CD4-positive, alpha-beta memory T cell (primary cell): ENCODE measurements at places on chromosomes 6 and 20.

- no peak for DNase-seq
Observed at GRCh38 chr20:9884666-9885065, 45.8 kb upstream of the PAK5 start.

DNA sequence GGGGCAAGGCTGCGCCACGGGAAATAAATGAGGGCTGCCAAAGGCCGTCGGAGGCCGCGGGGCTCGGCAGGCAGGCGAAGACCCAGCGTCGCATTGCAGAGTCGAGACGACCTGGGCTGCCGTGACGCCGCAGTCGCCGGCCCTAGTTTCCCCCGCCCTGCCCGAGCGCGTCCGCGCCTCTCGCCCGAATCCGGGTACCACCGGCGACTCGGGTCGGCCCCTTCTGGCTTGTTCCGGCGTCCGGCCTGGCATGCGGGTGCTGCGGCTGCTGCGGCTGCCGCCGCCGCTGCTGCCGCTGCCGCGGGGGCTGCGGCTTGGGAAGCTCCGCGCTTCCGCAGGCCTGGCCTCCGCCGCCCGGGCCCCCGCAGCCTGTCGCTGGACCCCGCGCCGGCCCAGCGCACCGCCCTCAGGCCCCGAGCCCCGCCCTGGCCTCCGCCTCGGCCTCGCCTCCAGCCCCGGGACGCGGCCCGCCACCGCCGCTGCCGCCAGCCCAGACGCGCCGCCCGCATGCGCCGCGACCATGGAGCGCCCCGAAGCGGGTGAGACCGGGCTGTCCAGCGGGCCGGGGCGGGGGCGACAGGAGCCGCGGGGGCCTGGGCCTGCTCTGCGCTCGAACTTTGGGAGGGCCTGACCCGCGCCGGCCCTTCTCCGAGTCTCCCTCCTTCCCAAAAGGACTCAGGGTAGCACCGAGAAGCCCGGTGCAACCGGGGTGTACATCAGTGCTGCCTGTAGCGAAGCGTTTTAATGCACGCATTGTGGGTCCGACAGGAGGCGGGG lies at the start of gene AKAP7:
Gene AKAP7 (plus strand): TSS at position 224 of the 777 bp plus-strand sequence. CDS start 297 bp downstream, at position 521.
- DNase-seq, result peak; percentile 56

DNA sequence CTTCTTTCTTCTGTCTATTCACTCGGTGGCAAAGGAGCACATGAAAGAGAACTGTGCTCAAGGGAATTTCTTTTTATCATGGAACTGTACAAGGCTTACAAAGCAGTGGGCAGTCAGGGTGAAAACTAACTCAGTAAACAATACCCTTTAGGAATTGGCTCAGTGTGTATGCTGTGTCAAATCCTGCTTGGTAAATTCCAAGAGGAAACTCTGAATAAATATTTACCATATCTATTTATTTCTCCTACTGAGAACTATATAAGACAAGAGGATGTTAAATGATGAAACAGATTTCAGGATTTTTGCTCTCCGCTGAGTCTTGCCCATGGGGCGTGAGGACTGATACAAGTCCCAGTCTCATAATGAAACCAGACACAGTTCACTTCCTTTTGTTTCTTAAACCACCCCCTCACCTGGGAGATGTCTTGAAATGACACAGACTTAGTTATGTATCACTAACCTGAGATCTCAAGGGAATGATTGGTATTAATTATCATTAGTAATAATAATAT lies 188.8 kb downstream of the BACH2 start:
- no peak for DNase-seq

DNA sequence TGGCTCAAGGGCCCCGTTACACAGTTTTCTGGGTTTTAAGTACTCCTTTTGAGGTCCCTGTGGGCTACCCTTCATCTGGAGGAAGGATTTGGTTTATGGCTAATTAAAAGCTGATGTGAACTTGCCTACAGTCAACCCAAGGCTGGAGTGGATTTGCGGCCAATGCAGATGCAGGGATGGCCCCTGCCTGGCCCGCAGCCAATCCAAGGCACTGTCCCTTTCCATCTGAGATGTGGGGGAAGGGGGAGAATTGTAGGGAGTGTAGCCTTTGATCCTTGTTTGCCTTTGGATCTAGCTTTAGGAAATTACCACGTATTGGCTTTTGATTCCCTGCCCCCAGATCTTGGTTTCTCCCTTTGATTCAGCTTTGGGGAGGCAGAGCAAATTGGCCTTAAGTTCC lies 128.0 kb upstream of the GGTLC1 start:
- DNase-seq, result no peak

GRCh38 chr6:6616656-6617055 lies 28.1 kb downstream of the LY86 start:
- DNase-seq, result no peak

DNA sequence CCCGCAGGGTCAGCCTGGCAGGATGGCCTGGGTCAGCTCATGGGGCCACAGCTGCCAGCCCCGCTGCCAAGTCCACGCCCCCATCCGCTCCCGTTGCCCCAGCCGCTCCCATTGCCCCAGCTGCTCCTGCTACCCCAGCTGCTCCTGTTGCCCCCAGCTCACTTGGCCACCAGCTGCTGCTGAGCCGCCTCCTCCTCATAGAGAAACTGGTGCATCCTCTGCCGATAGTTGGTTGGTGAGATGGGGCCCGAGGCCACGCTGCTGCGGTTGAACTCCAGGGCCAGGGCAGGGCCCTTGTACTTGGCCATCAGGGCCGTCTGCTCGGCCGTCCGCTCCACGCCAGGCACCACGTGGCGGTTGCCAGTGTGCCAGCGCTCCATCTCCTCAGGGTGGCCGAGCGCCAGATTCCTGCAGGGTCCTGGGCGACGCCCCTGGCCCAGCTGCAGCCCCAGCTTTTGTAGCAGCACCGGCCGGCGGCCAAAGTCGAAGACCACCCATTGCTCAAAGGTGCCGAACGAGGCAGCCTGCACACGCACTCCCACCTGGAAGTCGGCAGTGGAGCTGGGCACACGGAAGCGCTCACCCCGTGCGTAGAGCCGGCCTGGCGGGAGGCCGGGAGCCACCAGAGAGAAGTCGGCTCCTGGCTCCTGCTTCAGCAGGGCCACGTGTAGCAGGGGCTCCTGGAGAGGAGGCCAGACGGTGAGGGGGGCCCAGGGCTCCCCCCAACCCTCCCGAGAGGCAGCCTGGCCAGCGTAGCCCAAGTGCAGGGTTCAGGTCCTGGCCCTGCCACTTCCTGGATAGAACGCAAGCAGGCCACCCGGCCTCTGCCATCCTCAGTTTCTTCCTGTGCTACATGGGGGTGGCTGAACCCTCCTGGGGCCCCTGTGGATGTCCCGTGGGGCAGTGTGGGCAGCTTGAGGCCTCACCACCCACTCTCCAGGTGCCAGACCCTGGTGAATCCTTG lies 4.8 kb downstream of the HELZ2 start:
- no peak for DNase-seq

GRCh38 chr20:32495949-32496348 lies 89.2 kb downstream of the NOL4L start:
- DNase-seq, result no peak

DNA sequence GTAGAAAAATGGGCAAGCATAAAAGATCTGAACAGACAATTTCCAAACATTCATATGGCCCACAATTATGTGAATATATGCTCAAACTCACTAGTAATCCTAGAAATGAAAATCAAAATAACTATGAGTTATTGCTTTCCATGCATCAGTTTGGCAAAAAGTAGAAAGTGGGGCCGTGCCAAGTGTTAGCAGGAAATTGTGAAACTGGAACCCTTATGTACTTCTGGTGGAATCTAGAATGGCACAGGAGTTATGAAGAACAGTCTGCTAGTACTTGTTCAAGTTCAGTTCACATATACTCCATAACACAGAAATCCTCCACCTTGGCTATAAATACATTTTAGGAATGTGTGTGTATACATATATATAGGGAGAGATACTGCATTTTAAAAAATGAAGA lies 89.8 kb downstream of the EYA2 start:
- DNase-seq, result no peak

- no peak for DNase-seq
Observed at GRCh38 chr6:106820412-106820852, 154.1 kb downstream of the CD24 start.

- DNase-seq, result peak; percentile 86
Observed at GRCh38 chr6:29723666-29724588, 693 bp downstream of the HLA-F start.

DNA sequence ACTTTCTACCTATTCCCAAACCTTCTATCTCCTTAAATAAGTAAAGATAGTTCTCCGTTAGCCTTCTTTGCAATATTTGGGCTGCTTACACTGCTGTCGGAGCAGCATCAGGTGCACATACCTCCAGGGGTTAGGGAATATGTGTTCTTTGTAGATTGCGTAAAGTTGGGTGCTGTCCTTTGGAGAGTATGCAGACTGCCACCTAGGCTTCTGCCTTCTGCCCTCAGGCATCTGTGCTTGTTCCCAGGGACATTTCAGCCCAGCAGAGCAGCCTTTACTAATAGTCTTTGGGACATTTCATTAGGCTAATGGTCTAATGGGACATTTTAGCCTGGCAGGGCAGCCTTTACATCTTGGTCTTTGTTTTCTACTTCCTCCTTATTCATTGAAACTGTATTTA lies 260.6 kb downstream of the TPBG start:
- no peak for DNase-seq

DNA sequence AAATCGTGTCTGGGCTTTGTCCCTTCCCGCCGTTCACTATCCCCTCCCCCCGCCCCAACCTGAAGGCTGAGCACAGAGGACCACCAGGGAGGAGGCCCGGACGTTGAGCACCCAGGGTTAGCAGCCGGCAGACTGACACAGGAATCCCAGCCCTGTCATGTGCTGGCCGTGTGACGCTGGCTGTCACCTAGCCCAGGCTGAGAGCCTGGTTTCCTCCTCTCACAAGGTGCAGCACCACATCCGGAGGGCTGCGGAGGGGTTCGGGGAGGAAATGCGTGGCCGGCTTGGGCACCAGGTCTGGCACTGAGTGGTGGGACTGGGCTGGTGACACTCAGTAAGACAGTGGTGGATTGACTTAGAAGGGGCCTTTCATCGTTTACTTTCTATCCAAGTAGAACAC lies 4.6 kb upstream of the LSM14B start:
- peak; percentile 89 for DNase-seq

GRCh38 chr20:13458860-13459451 lies 179.8 kb downstream of the TASP1 start:
- DNase-seq, result no peak

DNA sequence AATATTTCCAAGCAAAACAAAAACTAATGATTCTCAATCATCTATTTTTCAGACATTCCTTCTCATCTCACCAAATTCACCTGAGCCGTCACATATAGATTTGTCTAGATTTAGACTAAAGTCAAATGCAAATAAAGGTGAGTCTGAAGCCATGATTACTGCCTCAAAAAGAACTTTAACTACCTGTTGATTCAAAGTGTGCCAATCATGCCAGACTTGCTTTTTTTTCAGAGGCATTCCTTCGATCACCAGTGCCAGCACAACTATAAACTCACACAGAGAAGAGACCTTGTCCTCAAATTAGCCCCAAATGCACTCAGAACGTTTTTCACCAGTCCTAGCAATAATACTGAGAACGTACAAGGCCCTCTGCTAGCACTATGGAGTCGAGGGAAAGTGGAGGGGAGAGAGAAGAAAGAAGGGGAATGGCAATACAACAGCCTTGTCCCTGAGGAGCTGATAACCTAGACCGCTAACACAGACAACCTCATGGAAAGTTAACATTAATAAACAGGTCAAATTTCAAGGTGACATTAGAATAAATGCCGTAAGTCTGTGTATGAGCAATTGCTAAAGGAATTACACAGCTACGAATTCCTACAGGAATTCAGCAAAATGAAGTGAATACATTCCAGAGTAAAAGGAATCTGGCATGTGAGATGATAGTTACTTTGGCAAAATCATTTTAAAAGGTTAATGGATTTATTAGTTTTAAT lies 60.9 kb downstream of the EPB41L2 start:
- no peak for DNase-seq

- DNase-seq, result no peak
Observed at GRCh38 chr6:11684901-11685480, 93.6 kb downstream of the ADTRP start.

DNA sequence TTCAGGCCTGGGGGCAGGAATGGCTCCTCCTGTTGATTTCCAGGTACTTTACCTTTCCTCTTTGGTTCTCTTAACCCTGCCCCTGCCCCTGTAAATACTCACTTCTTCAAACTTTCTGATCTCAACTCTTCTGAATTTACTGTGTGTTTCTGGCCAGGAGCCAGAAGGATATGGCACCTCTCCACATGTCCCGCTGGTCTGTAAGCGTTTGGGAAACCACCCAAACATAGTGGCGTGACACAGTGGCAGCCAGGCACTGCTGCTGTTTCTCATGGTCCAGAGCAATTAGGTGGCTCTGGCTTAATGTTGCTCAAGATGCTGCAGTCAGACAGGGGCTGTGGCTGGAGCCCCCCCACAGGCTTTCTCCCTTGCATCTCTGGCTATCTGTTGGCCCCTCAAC lies 374.5 kb downstream of the RNGTT start:
- no peak for DNase-seq

DNA sequence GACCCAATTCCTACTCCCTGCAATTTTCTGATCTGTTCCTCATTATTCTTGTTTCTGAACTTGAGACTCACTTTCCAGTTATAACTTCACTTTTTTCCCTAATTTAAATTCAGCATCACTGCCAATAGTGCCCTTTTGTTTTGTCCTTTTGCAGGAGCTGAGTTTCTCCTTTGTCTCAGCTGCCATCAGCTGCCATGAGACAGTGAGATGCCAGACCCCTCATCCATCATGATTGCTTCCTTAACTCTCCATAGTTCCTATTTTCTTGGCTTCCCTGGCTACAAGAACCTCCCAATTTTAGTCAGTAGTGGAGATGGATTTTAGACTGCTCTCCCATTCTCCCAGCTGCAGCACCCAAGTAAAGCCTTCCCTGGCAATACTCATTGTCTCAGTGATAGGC lies 518.1 kb downstream of the HDGFL1 start:
- DNase-seq, result no peak

DNA sequence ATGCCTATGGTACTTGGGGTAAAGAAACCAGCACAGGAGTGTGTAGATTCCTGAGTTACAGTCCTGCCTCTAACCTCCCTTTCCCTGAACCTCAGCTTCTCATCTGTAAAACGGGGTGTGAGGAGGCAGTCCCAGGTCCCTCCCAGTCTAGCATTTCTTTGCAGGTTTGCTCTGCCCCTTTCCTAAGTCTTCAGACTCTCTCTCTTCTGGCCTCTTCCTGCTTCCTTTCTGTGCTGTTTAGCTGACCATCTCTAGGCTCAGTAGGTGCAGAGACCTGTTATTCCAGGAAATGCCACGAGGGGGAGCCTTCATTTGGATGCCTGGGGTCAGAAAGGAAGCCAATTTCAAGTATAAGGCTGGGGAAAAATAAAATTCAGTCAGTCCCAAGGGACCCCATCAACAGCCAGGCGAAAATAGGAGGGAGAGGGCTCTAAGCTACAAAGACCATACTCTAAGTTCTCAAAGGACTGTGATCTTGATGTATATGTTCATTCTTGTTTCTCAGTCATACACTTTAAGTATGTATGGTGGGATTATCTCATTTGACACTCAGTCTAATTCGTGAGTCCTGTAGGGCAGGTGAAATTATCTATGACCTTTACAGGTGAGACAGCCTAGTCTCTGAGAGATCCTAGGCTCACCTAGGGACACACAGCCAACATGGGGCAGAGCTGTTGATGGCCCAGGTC lies 89.1 kb downstream of the NCR2 start:
- peak; percentile 63 for DNase-seq

GRCh38 chr20:45289942-45290676 lies 16.5 kb upstream of the RBPJL start:
- DNase-seq, result no peak

GRCh38 chr6:147205690-147206600 lies 1.7 kb downstream of the STXBP5 start:
- no peak for DNase-seq

- DNase-seq, result no peak
Observed at GRCh38 chr6:34563513-34563870, 7.4 kb upstream of the SPDEF start.
